ENCODE measurements at places on chromosomes 1 and 21.

DNA sequence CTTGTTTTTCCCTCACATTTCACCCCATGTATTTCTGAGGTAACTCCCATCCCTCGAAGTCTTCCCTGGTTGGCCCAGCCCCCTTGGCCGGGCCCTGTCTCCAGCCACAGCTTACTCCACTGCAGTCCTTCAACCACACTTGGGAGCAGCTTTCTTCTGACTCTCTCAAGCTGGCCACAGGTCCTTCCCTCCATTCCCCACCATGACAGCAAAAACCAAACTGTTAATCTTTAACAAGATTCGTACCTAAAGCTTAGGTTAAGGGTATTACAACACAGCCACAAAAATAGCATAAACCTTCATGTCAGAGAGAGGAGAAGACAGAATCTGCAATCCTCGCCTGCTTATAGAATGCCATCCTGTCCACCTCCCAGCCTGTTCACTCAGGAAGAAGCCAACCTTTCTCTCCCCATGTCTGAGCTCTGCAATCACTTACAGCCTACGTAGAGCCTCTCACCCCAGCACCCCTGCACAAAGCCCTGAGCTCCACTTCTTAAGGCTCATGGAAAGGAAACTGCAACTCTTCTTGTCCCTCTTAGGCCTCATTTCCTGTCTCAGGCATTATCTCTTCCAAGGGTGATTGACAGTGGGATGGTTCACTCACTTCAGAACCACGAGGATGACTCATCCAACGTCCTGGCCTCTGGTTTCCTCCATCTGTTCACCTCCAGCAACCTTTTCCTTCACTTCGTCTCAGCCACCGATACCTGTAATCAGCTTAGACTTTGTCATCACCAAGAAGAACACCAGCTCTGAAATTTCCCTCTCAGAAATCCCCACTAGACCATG, 72.8 kb downstream of the CD2 start:
- no peaks in the 10 kb centered on the region for H3K4me1 ChIP-seq
- peaks cover 5% of the 10 kb centered on the region for H3K27me3 ChIP-seq
- H3K36me3 ChIP-seq, result no peaks in the 10 kb centered on the region
- no peak overlapping the region for H3K27ac ChIP-seq

GRCh38 chr1:25793585-25794170, 6.3 kb upstream of the SELENON start:
- H3K27ac ChIP-seq, result no peak overlapping the region
- no peaks in the 10 kb centered on the region for H3K36me3 ChIP-seq
- H3K4me3 ChIP-seq, result no peak overlapping the region
- peaks cover 3% of the 10 kb centered on the region for H3K27me3 ChIP-seq

- H3K36me3 ChIP-seq, result no peaks in the 10 kb centered on the region
- H3K4me1 ChIP-seq, result no peaks in the 10 kb centered on the region
- H3K27me3 ChIP-seq, result peaks cover 1% of the 10 kb centered on the region
- no peak for DNase-seq
Observed at GRCh38 chr1:152942161-152942560, 4.8 kb upstream of the SPRR5 start.

DNA sequence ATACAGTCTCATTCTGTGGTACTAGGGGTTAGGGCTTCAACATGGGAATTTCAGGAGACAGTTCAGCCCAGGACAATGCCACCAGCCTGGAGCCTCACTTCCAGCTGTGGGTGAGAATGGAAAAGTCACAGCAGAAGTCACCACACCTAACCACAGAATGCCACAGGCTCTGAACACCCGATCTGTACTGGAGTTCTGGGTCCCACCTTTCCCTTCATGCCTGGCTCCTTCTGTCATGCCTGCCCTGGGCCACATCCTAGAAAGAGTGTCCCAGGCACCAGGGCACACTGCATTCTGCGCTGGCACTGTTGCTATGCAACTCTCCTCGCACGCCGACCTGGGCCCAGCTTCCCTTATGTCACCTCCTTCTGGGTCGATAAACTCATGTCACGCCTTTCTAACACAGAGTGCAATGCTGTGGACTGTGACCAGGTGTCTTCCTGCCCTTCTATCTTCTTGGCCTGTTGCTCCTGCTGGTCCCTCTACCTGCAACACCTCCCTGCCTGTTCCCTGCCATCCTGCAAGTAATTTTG, 21.2 kb downstream of the RCSD1 start:
- H3K36me3 ChIP-seq, result peaks cover 18% of the 10 kb centered on the region
- peak overlapping the region; percentile 93 for H3K27ac ChIP-seq
- H3K4me1 ChIP-seq, result peaks cover 64% of the 10 kb centered on the region
- peak overlapping the region; percentile 73 for H3K4me3 ChIP-seq
- DNase-seq, result no peak

GRCh38 chr1:153749408-153750005, 21.7 kb downstream of the INTS3 start:
- H3K4me3 ChIP-seq, result no peak overlapping the region
- H3K36me3 ChIP-seq, result peaks cover 37% of the 10 kb centered on the region
- H3K27me3 ChIP-seq, result no peaks in the 10 kb centered on the region
- no peak overlapping the region for H3K27ac ChIP-seq
- DNase-seq, result peak; percentile 78
